ENCODE measurements at places on chromosomes 5 and 9. TPM values are rescaled to one million over a fixed set of nuclear protein-coding genes. Genes with fewer than 3 reads are reported as not detected.

GRCh38 chr5:168946363-168946762, 354.6 kb downstream of the SLIT3 start:
- DNase-seq: peak; percentile 9

CENPH gene
- total RNA-seq: 22.2 TPM

- DNase-seq: no peak
Observed at GRCh38 chr5:21807953-21808352, 1045.2 kb downstream of the CDH12 start.

- DNase-seq: no peak
Observed at GRCh38 chr5:146751781-146752401, 126.7 kb downstream of the PPP2R2B start.

GRCh38 chr5:82058710-82059109, 86.9 kb downstream of the ATG10 start:
- DNase-seq: no peak

DNA sequence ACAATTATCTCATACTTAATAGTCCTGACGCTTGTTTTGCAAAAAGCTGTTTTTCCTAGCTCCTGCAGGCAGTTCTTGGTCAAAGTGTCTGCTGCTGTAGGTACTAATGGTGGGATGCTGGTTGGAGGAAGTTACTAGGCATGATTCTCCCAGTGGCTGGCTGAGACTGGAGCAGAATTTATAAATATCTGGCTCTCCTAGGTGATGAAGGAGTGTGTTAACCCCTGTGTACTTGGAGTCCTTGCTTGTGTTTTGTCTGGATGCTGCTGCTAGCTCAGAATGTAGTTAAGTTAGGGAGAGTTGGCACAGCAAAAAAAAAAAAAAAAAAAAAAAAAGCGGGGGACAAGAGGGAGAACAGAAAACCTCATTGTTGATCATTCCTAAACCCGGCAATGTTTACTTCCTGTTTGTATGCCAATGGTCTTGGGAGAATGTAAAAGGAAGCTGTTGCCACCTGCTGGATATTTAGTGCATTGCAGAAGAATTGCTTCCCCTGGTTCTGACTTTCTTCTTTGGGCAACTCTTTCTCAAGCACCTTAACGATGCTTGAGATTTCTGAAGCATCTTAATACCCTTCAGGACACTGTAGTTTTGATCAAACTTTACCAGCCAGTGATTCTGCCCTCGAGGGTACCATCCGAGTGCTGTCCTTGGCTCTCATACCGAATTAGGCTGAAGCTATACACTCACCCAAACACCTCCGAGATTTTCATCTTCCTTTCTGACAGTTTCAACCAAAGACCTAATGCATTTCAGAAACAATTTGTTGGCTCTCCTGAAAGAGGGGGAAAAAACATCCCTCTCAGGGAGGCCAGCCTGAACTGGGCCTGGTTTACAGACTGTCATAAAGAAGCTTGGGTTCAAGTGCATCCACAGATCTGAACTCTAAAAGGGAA, 71.7 kb upstream of the WWC1 start:
- peak; percentile 43 for DNase-seq

- no peak for DNase-seq
Observed at GRCh38 chr5:38827525-38827924, 18.3 kb upstream of the OSMR start.

GRCh38 chr9:109627042-109627441, 128.9 kb upstream of the PTPN3 start:
- DNase-seq: no peak

DNA sequence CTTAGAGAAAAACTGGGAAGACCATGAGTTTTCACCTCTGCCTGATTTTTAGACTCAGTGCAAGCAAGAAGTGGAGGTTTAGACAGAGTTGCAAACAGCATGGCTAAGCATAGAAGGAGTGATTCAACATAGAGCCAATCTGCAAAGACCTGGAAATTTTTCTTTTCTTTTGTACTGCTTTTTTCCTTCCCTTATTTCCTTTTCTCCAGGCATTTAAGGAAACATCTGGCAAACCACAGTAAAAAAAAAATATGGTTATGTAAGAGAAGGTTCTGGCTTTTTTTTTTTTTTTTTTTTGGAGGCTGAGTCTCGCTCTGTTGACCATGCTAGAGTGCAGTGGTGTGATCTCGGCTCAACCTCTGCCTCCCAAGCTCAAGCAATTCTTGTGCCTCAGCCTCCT, 16.6 kb upstream of the DCAF12 start:
- no peak for DNase-seq

DNA sequence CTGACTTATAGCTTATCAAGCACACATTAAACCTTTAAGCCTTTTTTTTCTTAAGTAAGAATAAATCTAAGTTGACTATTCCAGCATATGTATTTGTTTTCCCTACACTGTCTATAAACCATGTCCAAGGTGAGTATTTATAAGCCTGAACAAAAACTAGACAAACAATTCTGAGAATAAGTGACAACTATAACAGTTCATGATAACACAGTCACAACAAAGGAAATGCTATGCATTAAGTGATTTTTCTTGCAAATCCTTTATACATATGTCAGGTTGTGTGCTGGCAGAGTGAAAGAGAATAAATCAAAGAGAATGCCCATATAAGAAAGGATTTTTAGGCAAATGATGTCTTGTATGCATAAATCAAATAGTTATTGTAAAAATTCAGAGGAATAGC, 408.8 kb upstream of the KIF2A start:
- no peak for DNase-seq

DNA sequence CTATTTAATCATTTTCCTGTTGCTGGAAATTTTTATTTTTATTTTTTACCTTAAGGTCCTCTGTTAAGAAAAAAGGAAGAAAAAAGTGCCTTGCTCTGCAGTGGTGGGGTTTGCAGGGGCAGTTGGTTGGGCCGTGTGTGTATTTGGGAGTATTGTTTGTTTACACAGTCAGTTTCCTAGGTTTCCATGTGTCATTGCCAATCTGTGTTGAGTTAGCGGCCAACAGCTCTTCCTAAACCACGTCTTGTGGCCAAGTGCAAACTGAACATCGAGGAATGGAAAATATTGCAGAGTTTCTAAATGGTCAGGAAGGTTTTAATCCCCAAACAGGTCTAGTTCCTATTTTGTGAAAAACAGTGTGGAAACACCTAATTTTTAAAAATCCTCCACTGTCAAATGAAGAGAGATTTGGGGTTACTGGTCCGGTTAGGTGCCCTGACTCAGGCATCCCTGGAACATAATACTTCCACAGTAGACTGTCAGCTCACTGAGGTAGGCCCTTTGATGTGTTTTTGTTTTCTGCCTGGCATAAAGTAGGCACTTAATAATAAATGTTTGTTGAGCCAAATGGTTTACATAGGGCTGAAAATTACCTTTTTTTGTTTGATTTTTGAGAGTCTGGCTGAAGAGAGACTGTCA, 37.0 kb downstream of the MAMDC2 start:
- no peak for DNase-seq
